Lung (tissue), 17 donors: ENCODE measurements at places on chromosomes 3 and 15. TPM values are rescaled to one million over a fixed set of nuclear protein-coding genes. Genes with fewer than 3 reads are reported as not detected.

- no peaks in the 10 kb centered on the region for H3K36me3 ChIP-seq
- peak within 1 kb of the TSS; percentile 94 for H3K27ac ChIP-seq
- peak; percentile 82 for DNase-seq
- H3K4me1 ChIP-seq = peaks cover 8% of the 10 kb centered on the region
Observed at GRCh38 chr3:138608322-138609135, at the start of gene FAIM. TSS of gene FAIM (plus strand) at chr3:138608771. CDS start at chr3:138619727, 10,956 bp downstream.

DNA sequence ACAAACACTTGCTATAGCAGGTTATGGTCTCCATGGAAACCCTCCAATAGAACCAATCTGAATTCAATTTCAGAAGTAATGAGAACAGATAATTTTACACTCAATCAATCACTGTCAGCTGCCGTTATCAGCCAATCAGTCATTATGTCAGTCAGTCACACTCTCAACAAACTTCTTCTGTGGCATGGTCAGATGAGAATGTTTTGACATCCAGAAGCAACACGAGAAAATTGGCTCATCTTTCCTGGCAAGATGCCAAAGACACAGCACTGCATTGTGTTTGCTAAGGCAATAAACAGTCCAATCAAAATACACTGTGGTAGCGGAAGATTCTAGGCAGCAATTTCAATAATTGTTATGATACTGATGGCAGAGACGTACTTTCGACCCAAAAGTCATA is 190.7 kb downstream of the RORA start:
- H3K4me1 ChIP-seq = peaks cover 62% of the 10 kb centered on the region
- no peak overlapping the region for H3K27ac ChIP-seq
- no peak overlapping the region for H3K4me3 ChIP-seq
- H3K27me3 ChIP-seq = no peaks in the 10 kb centered on the region

GRCh38 chr3:71264840-71265239 is 318.7 kb downstream of the FOXP1 start:
- H3K27me3 ChIP-seq = no peaks in the 10 kb centered on the region
- no peak overlapping the region for H3K4me3 ChIP-seq
- no peak overlapping the region for H3K27ac ChIP-seq
- no peaks in the 10 kb centered on the region for H3K4me1 ChIP-seq
- DNase-seq = no peak
- no peaks in the 10 kb centered on the region for H3K36me3 ChIP-seq

- peaks cover 42% of the 10 kb centered on the region for H3K4me1 ChIP-seq
- H3K27ac ChIP-seq = peak overlapping the region; percentile 95
- no peaks in the 10 kb centered on the region for H3K36me3 ChIP-seq
- H3K4me3 ChIP-seq = no peak overlapping the region
Observed at GRCh38 chr3:172152874-172153273, 113.5 kb downstream of the FNDC3B start.

- no peak overlapping the region for H3K4me3 ChIP-seq
- H3K27me3 ChIP-seq = no peaks in the 10 kb centered on the region
- H3K4me1 ChIP-seq = no peaks in the 10 kb centered on the region
- no peak overlapping the region for H3K27ac ChIP-seq
Observed at GRCh38 chr15:52220251-52220650, 29.1 kb upstream of the GNB5 start.

DNA sequence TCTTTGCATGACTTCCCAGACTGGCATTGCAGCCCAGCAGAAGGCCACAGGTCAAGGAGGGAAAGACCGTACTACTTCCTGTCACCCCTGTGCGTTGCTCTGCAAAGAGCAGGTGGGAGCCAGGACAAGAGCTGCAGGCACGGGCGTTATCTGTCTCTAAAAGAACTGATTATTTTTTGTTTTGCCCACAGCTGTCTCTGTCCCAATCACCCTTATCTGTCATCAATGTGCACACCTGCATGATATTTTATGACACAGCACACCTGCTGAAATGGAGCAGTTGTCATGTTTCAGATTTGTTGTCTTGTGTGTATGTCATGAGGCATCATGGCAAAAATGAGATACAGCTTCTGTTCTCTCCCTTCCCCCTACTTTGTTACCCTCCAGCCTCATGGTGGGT is 58.8 kb downstream of the SLCO3A1 start:
- no peak overlapping the region for H3K27ac ChIP-seq
- H3K36me3 ChIP-seq = no peaks in the 10 kb centered on the region
- no peak for DNase-seq
- H3K4me3 ChIP-seq = no peak overlapping the region
- peaks cover 15% of the 10 kb centered on the region for H3K4me1 ChIP-seq
- H3K27me3 ChIP-seq = no peaks in the 10 kb centered on the region

DNA sequence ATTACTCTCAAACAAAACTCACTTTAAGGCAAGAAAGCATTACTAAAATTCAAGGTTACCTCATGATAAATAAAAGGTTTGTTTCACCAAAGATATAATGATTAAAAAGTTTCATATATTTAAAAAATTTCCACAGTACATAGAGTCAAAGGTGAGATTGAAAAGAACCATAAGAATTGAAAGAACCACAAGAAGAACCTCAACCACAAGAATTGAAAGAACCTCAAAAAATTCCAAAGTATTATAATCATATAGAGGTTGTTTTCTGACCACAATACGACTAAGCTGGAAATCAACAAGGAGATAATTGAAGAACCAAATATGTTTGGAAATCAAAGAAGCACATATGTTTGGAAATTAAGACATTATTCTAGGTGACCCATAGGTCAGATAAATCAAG is 52.7 kb downstream of the SLC25A36 start:
- H3K4me3 ChIP-seq = no peak overlapping the region
- no peak for DNase-seq
- no peak overlapping the region for H3K27ac ChIP-seq
- H3K36me3 ChIP-seq = no peaks in the 10 kb centered on the region
- no peaks in the 10 kb centered on the region for H3K4me1 ChIP-seq

DNA sequence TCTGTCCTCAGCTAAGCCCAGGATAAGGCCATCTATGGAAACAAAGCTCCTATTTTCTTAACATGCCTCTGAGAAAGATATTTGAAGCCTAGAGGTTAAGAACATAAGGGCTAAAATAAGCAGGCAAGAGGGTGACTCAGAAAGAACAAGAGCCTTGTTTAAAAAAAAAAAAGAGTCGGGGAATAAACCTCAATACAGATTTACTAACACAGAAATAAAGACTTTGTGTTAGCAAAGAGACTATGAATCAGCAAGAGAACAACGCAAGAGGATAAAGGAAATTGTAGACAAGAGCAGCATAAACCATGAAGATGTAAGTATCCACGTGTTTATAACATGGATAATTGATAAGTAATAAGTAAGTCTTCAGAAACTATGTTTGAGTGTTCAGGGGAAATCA is 36.0 kb downstream of the RAB27A start:
- no peaks in the 10 kb centered on the region for H3K36me3 ChIP-seq
- peak overlapping the region; percentile 47 for H3K27ac ChIP-seq
- H3K27me3 ChIP-seq = no peaks in the 10 kb centered on the region
- peaks cover 11% of the 10 kb centered on the region for H3K4me1 ChIP-seq

- no peaks in the 10 kb centered on the region for H3K4me1 ChIP-seq
- no peak overlapping the region for H3K27ac ChIP-seq
- no peaks in the 10 kb centered on the region for H3K27me3 ChIP-seq
- DNase-seq = no peak
Observed at GRCh38 chr3:104291437-104291851, 1075.3 kb upstream of the ALCAM start.

DNA sequence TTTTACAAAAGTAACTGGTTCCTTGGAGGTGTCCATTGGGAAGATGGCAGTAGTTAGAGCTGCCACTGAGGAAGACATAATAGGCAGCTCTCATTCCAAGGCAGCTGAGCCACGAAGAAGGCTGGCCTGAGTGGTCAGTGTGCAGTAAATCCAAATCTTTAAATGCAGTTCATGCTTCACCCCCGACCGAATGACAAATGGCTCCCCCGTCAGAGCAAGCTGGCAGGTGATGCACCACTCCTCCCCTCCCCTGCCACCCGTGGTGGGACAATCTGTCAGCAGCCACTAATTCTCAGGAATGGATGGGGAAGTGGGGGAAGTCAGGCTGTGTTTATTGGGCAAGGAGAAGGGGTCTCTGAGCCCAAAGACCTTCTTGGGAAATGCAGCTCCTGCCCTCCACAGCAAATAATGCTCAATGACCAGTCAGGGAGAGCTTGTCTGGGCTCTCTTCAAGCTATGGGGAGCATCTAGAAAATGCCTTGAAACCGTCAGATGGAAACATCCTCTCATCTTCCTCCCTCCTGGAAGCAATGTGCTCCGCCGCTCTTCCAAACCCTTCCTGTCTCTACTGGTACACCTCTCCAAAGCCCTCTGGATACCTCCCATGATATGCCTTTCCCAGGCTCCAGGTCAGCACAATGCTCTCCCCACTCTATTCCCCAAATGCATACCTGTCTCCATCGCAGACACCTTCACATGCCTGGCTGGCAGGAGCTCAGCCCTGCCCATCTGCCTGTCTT is 65.4 kb downstream of the LIPC start:
- H3K4me3 ChIP-seq = no peak overlapping the region
- H3K36me3 ChIP-seq = no peaks in the 10 kb centered on the region
- no peak overlapping the region for H3K27ac ChIP-seq
- no peaks in the 10 kb centered on the region for H3K27me3 ChIP-seq
- H3K4me1 ChIP-seq = no peaks in the 10 kb centered on the region
- DNase-seq = no peak

GRCh38 chr3:29721789-29722188 is 440.9 kb downstream of the RBMS3 start:
- no peak for DNase-seq
- peaks cover 3% of the 10 kb centered on the region for H3K4me1 ChIP-seq
- no peak overlapping the region for H3K4me3 ChIP-seq
- H3K36me3 ChIP-seq = no peaks in the 10 kb centered on the region
- H3K27me3 ChIP-seq = no peaks in the 10 kb centered on the region

Gene ISL2
- total RNA-seq = not detected

Gene TRPM1
- not detected for total RNA-seq

Gene SPINT1
- total RNA-seq = 136 TPM

Gene ARID3B
- total RNA-seq = 10.3 TPM

Gene WWTR1
- total RNA-seq = 88.9 TPM
